ENCODE measurements at places on chromosomes 11 and 22. TPM values are rescaled to one million over a fixed set of nuclear protein-coding genes. Genes with fewer than 3 reads are reported as not detected.

- DNase-seq: no peak
Measured at GRCh38 chr22:40088818-40089217, 88.9 kb upstream of the TNRC6B start.

- DNase-seq: no peak
Measured at GRCh38 chr22:36636916-36637315, 66.6 kb downstream of the CACNG2 start.

SPTBN2 gene
- 0.67 TPM for total RNA-seq

GRCh38 chr11:96470521-96470920, 80.7 kb downstream of the JRKL start:
- DNase-seq: no peak

DNA sequence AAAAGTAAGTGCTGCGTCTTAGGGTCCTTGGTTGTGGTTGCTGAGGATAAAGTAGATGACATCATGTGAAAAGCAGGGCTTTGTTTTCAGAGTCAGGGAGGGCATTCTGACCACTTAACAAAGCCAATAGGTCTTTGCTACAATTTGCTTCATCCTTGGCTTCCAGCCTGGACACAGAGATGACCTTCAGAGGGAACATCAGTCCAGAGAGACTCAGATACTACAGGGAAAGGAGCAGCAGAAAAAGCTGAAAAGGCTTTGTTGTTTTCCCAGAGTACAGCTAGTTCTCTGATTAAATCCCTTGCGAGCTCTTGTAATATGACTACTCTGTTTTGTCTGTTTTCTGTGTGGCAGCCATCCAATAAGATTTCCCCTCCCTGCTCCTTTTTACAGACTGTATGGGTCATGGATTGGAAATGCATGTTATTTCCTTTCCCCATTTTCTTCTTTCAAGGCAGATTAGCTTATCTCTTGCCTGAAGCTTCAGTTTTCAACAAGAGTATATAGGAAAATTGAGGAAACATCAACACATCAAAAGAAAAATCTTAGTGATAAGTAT, 31.9 kb downstream of the ATG13 start:
- DNase-seq: no peak

GRCh38 chr11:46293641-46294103, 16.2 kb downstream of the CREB3L1 start:
- no peak for DNase-seq

- DNase-seq: no peak
Measured at GRCh38 chr11:46012185-46012584, 89.7 kb downstream of the LARGE2 start.

GRCh38 chr11:12106501-12106900, 3.9 kb upstream of the MICAL2 start:
- no peak for DNase-seq

GRCh38 chr11:36135076-36135475, 154.1 kb downstream of the COMMD9 start:
- DNase-seq: no peak
